AG04450 (cell line): ENCODE measurements at places on chromosomes 11 and 22. TPM values are rescaled to one million over a fixed set of nuclear protein-coding genes. Genes with fewer than 3 reads are reported as not detected.

- DNase-seq = no peak
Observed at GRCh38 chr11:95304777-95305176, 73.8 kb upstream of the SESN3 start.

GRCh38 chr11:12216671-12217374 lies 106.4 kb downstream of the MICAL2 start:
- no peak for DNase-seq

DNA sequence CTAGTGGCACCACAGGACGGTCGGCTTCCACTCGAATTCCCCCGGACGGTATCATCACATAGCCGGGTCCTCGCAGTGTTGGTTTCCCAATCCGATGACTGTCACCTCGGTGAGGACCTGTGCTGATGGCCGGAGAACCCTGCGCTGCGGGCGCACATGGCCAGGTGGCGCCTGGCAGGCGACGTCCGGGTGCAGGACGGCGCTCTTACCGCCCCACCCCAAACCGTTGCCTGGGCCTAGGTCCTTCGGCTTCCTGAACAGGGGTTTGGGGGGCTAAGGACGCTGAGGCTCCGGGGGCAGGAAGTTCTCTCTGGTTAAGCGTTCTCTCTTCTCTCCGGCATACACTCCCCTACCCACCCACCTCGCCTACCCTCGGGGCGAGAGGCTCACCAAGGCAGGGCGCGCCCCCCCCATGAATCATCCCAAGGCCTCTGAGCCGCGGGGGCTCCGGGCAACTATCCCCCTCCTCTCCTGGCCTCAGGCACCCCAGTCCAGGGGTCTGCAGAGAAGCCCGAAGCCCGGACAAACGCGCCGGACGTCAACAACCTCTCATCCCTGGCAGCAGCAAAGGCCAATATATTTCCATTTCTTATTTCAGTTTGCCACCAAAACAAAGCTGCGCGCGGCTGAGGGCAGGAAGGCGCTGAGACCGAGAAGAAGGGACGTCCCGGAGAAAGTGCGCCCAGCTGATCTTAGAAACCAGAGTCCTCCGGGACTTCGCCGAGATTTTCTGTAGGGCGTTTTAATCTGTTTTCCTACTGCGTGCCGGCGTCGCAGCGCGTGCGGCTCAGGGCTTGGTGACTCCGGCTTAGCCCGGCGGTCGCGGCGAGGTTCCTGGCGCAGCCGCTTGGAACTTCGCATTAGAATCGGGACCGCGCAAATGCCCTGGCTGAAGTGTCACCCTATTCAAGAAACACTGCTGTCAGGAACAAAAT lies 5.6 kb downstream of the ALX4 start:
- no peak for DNase-seq

DNA sequence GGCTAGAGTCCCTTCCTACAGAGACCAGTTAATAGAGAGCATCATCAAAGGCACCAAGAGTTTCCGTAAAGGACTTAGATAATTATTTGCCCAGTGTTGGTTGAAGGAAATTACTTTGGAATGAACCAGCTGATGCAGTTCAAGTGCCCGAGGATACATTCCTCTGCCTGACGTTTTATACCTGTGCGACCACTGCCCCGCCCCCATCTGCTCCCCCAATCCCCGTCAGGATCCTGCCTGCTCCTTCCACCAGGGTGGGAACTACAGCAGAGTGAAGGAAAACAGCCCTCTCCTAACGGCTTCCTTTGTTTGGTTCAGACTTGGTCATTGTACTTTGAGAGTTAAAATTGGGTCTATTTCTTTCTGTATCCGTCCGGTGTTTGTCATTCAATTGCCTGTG lies 761.5 kb downstream of the NTM start:
- no peak for DNase-seq

- no peak for DNase-seq
Observed at GRCh38 chr11:119747868-119748660, 19.1 kb upstream of the NECTIN1 start.

- no peak for DNase-seq
Observed at GRCh38 chr11:61636676-61637075, 43.5 kb upstream of the DAGLA start.

DNA sequence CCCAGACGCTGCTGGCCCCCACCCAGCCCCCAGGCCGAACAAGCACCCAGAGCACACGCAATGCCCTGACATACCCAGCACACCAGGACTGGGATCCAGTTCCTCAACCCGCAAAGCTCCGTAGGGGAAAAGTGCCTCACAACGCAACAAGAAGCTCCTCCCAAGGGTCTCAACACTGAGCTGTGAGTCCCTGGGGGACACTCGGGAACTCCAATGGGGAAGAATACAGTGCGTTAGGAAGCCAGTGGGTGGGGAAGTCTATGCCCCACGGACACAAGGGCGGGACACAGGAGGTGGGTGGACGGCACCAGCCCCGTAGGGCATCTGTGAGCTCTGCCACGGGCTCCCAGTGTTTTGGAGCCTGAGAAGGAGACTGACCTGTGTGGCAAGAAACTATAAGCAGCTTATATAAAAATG lies 1.6 kb downstream of the DEAF1 start:
- no peak for DNase-seq

DNA sequence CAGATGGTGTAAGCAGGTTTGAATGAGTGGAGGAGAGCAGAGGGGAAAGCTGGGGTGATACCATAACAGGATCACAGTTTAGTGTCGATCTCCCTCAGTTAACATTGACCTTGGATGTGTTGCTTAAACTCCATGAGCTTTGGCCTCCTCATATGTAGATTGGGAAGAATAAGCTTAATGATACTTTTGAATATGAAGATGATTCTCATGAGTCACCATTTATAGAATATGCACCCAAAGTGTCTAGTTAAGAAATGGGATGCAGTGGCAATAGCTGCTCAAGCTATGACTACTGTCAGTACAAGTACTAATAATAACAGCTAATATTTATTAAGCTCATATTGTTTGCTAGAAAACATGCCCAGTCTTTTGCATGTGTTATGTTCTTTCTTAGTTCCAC lies 236.2 kb upstream of the KIRREL3 start:
- no peak for DNase-seq

DNA sequence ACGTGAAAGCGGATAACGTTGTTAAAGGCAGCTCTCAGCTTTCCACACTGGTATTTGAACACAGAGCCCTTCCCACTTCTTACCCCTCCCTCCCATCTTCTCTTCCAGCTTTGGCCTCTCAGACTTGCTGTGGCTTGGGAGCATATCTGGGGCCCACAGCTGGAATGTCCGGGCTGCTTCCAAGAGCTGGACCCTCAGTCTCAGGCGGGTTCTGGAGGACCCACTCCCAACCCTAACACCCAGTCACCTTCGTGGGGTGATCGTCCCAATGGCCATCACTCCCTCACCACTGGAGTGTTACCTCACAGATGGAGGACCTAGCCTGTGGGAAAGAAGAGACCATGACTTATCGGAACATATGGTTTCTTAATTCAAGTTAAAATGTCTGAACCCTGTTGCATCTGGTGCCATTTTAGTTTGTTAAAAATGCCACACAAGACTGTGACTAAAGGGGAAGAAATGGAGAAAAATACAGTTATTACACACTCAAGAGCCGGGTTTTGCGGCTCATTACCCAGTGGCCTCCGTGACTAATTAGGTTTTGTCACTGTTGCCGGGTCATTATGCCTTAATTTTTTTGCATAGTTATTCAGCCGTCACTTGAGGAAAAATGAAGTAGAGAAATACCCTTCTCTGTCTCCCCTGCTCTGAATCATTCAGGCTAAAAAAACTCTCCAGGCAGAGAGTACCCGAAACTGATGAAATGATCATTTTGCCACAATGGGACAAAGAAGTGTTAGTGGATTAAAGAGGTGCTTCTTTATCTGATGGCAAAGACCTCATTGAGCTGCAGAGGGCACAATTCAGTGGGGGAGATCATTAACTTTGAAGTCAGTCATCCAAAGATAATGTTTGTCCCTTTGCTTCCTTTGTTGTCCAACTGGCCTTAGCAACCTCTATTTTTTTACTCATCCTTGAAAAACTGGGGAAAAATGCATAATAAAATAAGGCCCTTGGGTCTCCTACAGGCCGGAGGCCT lies 87.2 kb upstream of the HTATIP2 start:
- DNase-seq = no peak

GRCh38 chr22:29166180-29166579 lies 39.5 kb upstream of the EMID1 start:
- no peak for DNase-seq

- no peak for DNase-seq
Observed at GRCh38 chr22:23175817-23176644, 4.3 kb upstream of the BCR start.

DNA sequence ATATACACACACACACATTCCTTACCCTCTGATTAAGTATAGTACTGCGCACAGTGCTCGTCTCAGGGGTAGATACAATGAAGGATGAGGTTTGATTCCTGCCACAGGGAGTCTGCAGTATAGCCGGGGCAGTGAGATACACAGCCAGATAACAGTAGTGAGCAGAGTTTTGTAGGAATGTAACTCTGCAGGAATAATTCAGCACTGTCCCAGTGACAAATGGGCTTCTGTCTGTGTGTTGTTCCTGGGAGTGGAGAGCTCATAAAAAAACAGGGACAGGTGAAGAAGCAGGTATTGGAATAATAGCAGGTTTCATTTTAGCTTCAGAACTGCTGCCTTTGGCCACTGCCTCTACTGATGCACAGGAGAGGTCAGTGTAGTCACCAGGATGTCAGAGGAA lies 85.3 kb upstream of the OR9Q1 start:
- no peak for DNase-seq

DNA sequence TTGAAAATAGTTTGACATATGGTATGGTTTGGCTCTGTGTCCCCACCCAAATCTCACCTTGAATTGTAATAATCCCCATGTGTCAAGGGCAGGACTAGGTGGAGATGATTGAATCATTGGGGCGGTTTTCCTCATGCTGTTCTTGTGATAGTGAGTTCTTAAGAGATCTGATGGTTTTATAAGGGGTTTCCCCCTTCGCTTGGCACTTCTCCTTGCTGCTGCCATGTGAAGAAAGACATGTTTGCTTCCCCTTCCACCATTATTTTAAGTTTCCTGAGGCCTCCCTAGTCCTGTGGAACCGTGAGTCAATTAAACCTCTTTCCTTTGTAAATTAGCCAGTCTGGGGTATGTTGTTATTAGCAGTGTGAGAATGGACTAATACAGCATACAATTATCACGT lies 7.7 kb downstream of the KCTD21 start:
- DNase-seq = no peak

The CLTCL1 gene
- 6.6 and 8.0 TPM in 2 replicates for polyA plus RNA-seq

The C11orf91 gene
- polyA plus RNA-seq = not detected in 2 replicates

The OR51B5 gene
- polyA plus RNA-seq = 0.56 and 0.84 TPM in 2 replicates

The BARX2 gene
- polyA plus RNA-seq = not detected in 2 replicates

The GLB1L2 gene
- polyA plus RNA-seq = 0.11 and 0.12 TPM in 2 replicates

The BBOX1 gene
- polyA plus RNA-seq = 0.06 and 0.07 TPM in 2 replicates

The FAR1 gene
- 56.9 and 71.7 TPM in 2 replicates for polyA plus RNA-seq

The FAM227A gene
- polyA plus RNA-seq = 1.0 and 1.4 TPM in 2 replicates

The ARHGAP42 gene
- 7.1 and 9.0 TPM in 2 replicates for polyA plus RNA-seq

The UBQLNL gene
- 0.31 and 0.42 TPM in 2 replicates for polyA plus RNA-seq

The C11orf65 gene
- polyA plus RNA-seq = 0.16 and 0.63 TPM in 2 replicates
